ENCODE measurements at places on chromosomes 7 and 10.

DNA sequence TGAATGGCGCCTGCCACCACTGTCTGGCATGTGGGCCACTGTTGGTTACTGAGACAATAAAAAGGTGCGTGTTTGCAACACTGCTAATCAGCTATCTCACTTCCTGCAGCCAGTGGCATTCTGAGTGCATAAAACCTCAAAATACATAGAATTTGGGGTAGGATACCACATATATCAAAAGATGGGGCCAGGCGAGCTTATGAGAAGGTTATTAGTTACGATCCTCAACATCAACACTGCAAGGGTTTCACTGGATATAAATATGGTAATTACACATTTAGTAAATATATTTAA, 200.2 kb downstream of the WDR37 start:
- DNase-seq, result no peak

DNA sequence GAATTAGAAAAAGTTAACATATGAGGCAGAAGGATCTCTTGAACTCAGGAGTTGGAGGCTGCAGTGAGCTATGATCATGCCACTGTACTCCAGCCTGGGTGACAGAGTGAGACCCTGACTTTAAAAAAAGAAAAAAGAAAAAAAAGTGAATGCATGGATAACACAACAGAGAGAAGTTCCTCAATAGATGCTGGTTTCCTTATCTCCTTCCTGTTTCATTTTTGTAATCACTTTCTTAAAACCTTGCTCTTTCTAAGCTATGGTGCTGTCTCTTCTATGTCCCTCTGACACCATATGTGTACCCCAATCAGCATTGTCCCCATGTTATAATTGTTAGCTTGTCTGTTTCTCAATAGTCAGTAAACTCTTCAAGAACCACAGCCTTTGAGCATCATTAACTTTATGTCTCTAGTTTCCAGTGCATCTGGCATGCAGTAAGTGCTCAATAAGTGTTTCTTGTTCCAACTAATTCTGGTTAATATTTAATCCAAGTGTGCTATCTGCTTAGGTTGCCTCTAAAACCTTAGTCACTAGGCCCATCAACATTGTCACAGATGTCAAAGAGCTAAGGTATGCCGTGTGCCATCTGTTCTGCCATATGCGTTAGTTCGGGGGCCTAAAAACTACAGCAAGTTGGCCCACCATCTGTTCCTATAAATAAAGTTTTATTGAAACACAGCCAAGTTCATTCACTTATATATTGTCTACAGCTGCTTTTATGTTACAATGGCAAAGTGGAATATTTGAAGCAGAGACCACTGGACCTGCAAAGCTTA, 36.2 kb downstream of the MPP7 start:
- no peak for DNase-seq

- no peak for DNase-seq
These were observed 104.3 kb downstream of the CREB5 start for GRCh38 chr7:28516390-28517172.

DNA sequence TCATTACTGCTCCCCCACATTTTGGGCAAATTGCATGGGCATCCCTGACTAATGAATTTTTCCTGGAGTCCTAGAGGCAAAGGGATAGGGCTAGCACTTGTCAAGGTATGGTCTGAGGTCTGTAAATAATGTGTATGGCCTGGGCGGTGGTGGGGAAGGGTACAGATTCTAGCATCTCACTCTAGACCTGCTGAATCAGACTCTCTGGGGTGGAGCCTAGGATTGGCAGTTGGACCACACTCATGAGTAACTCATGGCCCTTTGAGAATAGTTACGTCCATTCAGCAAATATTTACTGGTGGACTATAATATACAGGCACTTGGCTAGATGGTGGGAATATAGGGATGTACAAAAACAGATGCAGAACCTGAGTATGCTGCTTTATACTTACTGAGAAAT, 118.0 kb downstream of the CELF2 start:
- no peak for DNase-seq

- DNase-seq, result no peak
These were observed 7.4 kb upstream of the RRP12 start for GRCh38 chr10:97408496-97408992.

- no peak for DNase-seq
These were observed 17.9 kb upstream of the SEC61A2 start for GRCh38 chr10:12111528-12111927.

DNA sequence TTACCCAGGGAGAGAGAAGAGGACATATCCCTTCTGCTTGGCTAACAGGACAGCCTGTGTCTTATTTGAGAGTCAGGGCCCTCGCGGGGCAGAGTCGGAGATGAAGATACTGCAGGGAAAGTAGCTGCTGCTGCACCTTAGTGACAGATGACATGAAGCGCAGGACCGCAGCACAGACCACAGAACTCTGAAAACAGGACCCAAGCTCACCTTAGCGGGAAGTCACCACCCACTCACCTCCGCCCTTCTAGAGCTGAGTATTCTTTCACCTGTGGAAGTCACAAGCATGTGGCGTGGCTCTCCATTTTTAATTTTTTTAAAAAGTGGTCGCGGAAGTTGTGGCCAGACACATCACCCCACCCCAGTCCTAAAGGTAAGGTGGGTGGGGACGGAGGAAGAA, 191.4 kb downstream of the FAM107B start:
- peak; percentile 68 for DNase-seq
